T-helper 2 cell treated with Interferon-gamma antibody and Interleukin-4, amounts not matched to agents 5 μg/mL and 100 μg/mL, for 36 hours (primary cell): ENCODE measurements at places on chromosomes 11 and 22.
A peak's percentile ranks its signal among the peaks of the same experiment; 100 is the strongest.

DNA sequence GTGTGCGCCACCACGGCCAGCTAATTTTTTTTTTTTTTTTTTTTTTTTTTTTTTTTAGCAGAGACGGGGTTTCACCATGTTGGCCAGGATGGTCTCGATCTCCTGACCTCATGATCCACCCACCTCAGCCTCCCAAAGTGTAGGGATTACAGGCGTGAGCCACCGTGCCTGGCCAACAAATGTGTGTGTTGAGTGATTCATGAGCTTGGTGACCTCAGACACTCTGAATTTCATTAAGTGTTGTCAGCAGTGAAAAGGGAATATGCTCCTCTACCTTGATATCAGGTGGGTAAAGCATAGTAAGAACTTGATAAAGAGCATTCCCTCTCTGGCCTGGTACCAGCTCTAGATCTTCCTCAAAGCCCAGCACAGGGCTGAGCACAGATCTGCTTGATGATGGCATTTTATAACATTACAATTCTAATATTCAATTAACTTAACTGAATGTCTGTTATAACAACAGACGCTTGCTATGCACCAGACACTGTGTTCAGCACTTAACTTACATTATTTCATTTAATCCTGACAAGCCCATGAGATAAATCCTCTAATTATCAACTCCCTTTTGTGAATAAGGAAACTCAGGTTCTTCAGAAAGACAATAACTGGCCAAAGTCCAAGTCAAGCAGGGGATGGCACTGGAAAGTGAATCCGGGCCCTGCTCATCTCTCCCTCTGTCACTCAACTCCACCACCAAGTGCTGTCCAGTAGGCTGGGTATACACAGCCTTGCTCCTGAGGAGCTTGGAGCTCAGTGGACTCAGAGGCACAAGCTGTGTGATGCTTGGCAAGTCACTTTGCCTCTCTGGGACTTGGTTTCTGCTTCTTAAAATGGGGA, 13.0 kb downstream of the TBC1D10A start:
- no peak for DNase-seq

GRCh38 chr11:104883342-104883741, 14.9 kb downstream of the CASP12 start:
- no peak for DNase-seq

GRCh38 chr22:46272762-46273431, 5.1 kb downstream of the TTC38 start:
- no peak for DNase-seq

- no peak for DNase-seq
These were observed 86.9 kb upstream of the FAT3 start for GRCh38 chr11:92137747-92138146.

- DNase-seq, result no peak
These were observed 5.1 kb downstream of the DNAL4 start for GRCh38 chr22:38788846-38789245.

DNA sequence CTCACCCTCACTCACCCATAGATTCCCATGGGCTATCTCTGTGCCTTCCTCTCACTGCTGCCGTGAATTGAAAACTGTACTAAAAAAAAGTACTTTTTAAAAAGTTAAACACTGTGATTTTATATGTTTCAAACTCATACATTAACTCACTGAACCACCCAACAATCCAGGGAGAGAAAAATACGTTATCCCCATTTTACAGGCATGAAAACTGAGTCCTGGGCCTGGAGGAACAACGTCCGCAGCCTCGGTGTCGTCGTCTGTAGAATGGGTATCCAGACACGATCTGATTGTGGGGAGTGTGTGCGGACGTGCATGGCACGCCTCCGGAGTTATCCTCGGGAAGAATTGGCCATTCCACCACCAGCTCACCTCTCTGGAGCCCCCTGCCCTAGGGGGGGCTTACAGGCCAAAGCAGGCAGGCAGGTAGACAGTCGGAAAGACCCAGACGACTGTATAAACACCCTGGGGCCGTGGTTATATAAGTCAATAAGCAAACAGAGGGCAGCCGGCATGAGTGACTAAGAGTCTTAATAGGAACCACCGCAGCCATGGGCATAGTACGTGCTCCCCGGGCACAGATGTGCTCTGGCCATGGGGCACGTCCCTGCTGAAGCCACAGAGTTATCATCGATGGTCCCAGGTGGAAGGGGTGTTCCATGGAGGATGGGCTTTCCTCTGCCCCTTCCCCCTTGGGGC, 7.1 kb upstream of the PDGFB start:
- DNase-seq, result no peak

DNA sequence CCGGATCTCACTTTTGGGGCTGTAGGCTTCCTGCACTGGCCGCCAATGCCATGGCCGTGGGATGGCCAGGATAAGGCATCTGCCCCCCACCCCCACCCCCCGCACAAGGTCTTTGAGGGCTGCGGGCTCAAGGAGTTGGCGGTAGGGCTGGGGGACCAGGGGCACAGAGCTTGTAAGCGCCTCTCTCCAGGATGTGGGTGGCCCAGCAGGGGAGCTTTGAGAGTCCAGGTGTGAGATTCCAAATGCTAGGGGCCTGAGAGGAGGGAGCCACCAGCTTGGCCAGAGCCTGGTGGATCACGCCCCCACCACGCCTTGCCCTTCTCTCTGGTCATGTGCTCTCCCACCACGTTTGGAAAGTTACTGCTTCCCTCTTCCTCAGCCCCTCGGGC, 5.0 kb downstream of the CD81 start:
- DNase-seq, result no peak

DNA sequence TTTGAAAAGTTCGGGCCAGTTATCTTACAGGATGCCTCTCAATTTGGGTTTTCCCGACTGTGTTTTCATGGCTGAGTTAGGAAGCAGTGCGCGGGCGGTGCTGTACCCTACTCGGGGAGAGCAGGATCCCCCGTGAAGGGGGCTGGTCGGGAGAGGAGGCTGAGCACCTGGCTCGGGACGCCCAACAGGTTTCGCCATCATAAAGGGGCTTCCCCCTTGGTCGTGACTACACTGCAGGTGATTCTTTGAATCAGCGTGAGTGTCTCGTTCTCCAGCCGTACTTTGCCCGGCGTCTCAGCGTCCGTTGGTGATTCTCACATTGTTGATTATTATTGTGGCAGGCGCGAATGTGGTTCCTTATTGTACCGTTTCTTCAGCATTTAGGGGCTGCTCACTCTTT, 46.6 kb downstream of the ST14 start:
- no peak for DNase-seq

DNA sequence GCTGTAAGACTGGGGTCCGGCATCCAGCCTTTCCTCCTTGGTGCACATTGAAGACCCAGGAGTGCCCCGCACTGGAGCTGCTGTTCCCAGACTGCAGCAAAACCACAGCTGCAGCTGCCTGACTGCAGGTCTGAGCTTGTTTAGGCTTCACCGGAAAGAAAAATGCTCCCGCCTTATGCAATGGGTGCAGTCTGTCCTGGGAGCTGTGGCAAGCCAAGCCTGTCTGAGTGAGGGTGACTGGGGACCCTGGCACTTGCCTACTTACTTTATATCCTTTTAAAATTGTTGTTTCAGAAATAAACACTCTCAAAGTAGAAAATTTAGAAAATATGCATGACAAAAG, 23.3 kb upstream of the CD44 start:
- no peak for DNase-seq

- DNase-seq, result no peak
These were observed 16.2 kb downstream of the ARVCF start for GRCh38 chr22:20000246-20001081.

GRCh38 chr11:96222102-96222501, 120.9 kb downstream of the MAML2 start:
- no peak for DNase-seq

DNA sequence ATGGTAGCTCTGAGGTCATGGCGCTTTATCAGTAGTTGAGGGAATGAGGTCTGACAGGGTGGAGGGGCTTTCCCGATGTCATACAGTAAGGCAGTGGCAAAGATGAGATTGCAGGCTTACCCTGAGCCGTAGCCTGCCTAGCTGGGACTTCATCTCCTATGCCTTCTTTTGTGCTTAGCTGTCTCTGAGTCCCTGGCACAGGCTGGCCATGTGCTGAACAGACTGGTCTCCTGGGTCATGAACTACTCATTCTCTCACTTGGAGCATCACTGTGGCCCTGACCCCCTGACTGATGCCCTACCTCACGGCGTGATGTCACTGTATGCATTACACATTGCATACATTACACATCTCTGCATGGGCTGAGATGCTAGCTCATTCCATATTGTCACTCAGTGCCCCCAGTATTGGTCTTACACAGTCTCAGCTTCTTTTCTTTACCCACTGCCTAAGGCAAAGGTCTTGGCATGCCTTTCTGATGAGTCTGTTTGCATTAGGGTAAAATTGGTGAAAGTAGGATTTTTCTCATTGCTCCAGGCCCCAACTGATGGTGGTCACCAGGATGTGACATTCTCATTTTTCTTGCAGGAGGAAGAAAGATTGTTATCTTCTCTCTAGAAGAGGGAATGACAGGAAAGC, 389.4 kb upstream of the CADM1 start:
- no peak for DNase-seq

GRCh38 chr11:65126624-65127274, 4.6 kb downstream of the MRPL49 start:
- no peak for DNase-seq

DNA sequence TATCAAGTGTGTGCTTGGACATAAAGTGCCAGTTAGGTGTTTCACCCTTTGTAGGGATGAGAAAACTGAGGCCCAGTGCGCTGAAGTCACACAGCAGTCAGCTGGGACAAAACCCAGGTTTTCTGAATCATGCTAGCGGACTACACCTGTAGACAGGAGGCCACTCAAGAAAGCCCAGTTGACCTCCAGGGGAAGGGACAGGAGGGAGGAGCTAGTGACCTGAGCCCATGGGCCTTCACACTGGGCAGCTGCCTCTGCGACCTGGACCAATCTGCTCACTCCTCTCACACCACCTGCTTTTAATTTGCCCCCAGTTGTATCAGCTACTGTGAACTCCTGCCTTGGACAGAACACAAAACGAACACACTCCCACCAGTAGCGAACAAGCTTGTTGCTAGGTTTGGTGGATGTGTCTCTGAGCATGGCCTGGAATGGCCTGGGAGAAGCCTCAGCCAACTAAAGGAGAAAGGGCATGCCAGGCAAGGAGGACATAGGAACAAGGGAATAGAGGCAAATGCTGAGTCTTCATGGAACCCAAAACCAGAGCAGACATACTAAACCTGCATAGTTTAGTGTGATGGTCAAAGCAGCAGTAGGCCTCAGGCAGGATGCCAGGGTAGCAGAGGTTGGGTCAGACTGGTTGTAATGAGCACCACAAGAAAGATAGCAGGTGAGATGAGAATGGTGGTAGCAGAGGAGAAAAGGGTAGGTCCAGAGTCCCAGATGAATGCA, 7.2 kb downstream of the LMO1 start:
- no peak for DNase-seq

DNA sequence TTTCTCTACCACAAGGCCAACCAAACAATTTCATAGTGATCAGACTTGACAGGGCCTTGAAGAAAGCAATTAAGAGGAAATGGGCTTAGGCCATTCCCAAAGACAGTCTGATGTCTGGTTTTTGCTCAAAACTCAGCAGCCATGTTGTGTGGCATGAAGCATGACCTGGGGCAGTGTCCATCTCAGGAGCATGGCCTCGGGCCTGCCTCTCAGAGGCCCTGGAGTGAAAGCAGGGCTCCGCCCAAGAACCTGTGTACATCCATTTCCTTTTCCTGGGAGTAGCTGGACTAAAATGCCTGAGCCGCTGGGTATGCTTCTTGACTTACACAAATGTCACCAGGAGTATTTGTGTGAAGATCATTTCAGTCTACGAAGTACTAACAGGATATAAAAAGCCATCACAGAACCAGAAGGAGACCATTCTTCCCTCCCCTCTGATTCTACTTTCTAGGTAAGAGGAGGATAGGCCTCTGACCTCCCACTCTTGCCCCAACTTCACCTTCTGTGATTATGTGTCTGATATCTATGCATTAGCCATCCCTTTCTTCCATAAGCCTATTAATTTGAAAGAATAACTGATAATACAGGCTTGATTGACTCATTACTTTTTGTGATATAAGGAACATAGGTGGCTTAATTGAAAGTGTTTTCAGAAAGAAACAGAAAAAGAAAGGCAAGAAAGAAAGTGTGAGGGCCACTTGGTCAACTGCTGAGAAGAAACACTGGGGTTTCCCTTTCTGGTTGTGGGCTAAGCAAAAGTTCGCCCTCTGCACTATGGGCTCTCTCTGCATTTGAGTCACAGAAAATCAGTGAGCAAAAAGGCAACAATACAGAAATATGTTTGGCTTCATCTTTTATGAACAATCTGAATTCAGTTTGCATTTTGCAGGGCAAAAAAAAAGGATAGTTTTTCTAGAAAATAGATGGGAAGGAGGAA, 188.6 kb upstream of the MTMR2 start:
- peak; percentile 47 for DNase-seq

- DNase-seq, result no peak
These were observed 7.2 kb upstream of the PICK1 start for GRCh38 chr22:38049812-38050619.

DNA sequence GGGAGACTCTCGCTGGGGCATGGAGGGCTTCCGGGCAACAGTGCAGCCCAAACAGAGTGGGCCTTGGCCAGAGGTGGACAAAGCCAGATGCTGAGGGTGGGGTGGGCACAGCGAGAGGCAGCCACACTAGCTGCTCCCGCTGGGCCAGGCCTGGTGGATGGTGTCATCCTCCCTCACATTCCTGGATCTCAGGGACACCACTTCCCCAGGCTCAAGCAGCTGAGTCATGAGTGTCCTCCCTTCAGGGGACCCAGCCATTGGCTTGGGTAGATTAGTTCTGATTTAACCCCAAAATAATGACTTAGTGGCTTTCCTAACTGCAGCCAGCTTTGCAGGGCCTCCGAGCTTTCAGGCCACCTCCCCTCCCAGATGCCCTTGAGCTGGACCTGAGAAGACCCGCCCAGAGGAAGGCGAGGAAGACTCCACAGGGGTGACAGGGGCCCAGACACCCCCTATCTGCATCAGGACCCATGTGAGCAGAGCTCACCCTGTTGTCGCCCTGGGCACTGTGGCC, 25.9 kb upstream of the WNT7B start:
- no peak for DNase-seq

GRCh38 chr11:19924311-19924710, 211.7 kb downstream of the NAV2 start:
- no peak for DNase-seq

DNA sequence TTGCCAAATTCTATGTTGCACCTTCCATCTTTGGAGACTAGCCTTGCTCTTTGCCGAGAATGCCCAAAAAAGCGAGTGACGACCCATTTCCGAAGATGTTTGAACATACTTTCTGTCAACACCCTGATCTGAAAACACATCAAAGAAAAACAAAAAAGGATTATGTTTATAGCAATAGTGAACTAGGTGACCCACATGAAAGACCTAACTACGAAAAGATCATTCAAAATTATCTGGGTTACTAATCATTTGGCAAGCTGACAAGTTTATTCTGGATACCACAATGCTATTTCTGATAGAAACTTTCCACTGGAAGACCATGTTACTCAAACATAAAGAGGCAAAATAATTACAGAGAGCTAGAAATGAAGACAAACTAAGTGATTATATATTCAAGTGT, 27.0 kb downstream of the KCNJ1 start:
- no peak for DNase-seq

GRCh38 chr22:40808018-40808841, 10.9 kb downstream of the SLC25A17 start:
- no peak for DNase-seq

GRCh38 chr11:111702623-111703022, 63.6 kb downstream of the PPP2R1B start:
- DNase-seq, result no peak
